ENCODE measurements at places on chromosomes 11 and 22. TPM values are rescaled to one million over a fixed set of nuclear protein-coding genes. Genes with fewer than 3 reads are reported as not detected.

PNPLA5 gene
- 2.3 TPM for polyA plus RNA-seq

CCDC73 gene
- 0.06 TPM for polyA plus RNA-seq

RASD2 gene
- 1.2 TPM for polyA plus RNA-seq

SMC1B gene
- polyA plus RNA-seq = 0.10 TPM

All from GM23338 (cell line).